Daoy (cell line): ENCODE measurements at places on chromosomes 16 and 17. TPM values are rescaled to one million over a fixed set of nuclear protein-coding genes. Genes with fewer than 3 reads are reported as not detected.

Gene LDAF1
- total RNA-seq, result 9.3 and 18.1 TPM in 2 replicates

Gene NAGS
- total RNA-seq, result 0.09 and 1.1 TPM in 2 replicates

GRCh38 chr16:86231996-86232350, 278.4 kb upstream of the FOXF1 start:
- no peak for DNase-seq

DNA sequence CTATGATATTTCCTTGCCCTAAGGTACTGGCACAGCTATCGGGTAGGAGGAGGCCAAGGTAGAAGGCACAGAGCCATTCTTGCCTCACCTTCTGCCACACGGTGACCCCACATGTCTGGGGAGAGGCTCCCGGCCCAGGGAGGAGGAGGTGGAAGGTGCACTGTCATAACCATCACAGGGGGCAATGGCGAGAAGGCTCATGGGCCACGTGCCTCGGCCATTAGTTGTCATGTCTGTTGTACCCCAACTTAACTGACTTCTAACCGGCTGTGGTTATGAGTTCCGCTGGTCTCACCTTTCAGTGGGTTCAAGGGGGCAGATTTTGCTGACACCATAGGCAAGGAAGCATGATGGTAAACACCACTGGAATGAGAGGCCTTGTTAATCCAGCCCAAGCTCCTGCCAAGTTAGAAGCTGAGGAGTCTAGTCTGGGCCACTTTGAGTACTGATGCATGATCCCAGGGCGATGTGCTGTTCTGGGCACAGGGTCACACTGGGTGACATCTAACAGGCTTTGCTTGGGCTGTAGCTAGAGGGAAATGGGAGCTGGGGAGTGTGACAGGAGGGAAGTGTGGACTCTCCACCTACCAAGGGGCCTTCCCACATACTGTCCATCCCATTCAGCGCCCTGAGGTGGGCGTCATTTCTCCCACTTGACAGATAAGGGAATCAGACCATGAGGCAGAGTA, 39.6 kb downstream of the HLF start:
- no peak for DNase-seq

Gene GH2
- total RNA-seq, result not detected in 2 replicates

GRCh38 chr17:75861927-75862317, 6.8 kb upstream of the WBP2 start:
- DNase-seq, result no peak

- peak; percentile 66 for DNase-seq
Measured at GRCh38 chr16:28212532-28212873, 738 bp upstream of the XPO6 start.

GRCh38 chr17:58333736-58334207, 5.2 kb upstream of the TSPOAP1 start:
- no peak for DNase-seq

- DNase-seq, result no peak
Measured at GRCh38 chr17:55456307-55457240, 34.9 kb upstream of the MMD start.

DNA sequence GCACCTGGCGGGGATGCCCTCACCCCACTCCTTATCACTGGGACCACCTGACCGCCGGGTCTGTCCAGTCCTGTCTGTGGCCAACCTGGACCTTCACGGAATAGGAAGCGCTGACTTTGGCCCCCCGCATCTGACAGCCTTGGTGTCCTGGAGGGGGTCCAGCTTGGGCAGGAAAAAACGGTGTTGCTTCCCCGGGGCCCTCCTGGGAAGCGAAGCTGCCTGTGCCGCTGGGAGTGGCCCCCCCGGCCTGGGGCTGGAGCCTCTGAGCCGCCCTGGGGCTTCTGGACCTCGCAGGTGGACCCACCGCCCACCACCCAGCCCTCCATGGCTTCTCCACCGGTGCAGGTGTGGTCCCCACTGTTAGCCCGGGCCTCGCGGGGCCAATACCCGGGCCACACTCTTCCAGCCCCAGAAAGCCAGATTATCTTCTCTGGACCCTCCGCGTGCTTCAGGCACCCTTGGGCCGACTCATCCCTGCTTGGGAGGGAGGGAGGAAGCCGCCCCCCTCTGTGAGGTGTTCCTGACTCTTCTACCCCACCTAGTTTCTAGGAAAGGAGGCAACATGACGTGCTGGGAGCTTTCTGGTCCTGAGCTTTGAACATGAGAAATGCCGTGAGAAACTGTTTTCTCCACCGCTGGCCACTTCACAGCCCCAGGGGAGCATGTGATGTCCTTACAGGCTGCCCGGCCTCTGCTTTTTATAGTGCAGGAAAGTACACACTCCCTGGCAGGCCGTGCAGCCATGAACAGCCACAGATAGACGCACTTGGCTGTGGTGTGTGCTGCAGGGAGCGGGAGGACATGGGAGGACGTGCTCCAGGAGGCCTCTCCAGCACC, 1.1 kb downstream of the C1QTNF1 start:
- peak; percentile 70 for DNase-seq

Gene ZDHHC1
- 1.9 and 3.0 TPM in 2 replicates for total RNA-seq

GRCh38 chr17:63631062-63631461, 8.8 kb downstream of the MAP3K3 start:
- no peak for DNase-seq

Gene HS3ST3A1
- 17.4 and 22.1 TPM in 2 replicates for total RNA-seq

- no peak for DNase-seq
Measured at GRCh38 chr16:55044201-55044975, 113.7 kb downstream of the IRX5 start.

- DNase-seq, result no peak
Measured at GRCh38 chr17:45289301-45290268, 27.2 kb downstream of the MAP3K14 start.

DNA sequence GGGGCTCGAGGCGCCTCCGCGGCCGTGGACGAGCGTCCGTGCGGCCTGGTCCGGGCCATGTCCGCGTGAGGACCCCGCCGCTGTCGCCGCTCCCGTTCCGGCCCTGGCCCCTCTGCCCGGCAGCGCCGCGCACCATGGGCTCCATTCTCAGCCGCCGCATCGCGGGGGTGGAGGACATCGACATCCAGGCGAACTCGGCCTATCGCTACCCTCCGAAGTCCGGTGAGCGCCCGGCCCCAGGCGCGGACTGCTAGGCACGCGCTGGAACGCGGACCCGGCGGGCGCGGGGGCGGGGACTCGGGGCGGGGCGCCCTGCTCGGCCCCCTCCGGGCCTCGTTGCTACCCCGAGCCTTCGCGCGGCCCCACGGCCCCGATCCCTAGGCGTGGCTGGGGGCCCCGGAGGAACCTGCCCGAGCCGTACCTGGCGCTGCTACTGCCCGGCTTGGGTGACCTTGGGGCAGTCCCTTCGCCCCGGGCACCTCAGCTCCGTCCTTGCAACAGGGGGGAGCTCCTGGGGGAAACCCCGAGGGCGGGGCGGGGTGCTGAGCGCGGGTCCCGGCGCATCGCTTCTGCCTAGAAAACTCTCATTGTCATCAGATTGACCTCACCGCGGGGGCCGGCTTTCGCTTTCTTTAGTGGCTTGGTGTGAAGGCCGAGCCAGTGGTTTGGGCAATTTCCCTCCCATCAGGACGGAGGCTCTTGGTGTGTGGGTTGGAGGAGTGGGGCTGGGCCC, 367 bp downstream of the MGRN1 start:
- peak; percentile 55 for DNase-seq

DNA sequence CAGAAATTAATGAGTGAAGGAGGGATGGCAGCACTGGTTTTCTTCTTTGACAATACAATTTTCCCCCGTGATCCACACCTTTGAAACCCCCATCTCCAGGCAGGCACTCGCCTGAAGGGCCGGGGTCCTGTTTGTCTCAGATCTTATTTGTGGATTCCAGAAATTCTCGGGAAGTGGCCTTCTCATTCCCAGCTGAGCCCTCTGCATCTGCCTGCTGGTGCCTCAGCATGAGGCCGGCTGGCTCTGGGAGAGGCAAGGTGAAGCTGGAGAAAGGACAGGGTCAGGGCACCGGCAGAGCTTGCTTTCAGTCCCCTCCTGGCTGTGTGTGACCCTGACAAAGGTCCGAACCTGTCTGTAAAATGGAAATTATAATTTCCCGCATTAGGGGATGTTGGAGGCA, 35.8 kb upstream of the C1QL1 start:
- no peak for DNase-seq

DNA sequence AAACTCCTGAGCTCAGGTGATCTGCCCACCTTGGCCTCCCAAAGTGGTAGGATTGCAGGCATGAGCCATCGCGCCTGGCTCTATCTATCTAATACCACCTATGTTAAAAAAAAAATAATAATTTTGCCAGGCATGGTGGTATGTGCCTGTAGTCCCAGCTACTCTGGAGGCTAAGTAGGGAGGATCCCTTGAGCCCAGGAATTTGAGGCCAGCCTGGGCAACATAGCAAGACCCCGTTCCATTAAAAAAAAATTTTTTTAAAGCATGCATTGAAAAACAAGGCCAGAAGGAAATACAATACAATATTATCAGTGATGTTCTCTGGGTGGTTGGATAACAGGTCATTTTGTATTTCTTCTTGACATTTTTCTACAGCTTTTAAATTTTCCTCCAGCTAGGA, 45.2 kb upstream of the HELZ start:
- no peak for DNase-seq

DNA sequence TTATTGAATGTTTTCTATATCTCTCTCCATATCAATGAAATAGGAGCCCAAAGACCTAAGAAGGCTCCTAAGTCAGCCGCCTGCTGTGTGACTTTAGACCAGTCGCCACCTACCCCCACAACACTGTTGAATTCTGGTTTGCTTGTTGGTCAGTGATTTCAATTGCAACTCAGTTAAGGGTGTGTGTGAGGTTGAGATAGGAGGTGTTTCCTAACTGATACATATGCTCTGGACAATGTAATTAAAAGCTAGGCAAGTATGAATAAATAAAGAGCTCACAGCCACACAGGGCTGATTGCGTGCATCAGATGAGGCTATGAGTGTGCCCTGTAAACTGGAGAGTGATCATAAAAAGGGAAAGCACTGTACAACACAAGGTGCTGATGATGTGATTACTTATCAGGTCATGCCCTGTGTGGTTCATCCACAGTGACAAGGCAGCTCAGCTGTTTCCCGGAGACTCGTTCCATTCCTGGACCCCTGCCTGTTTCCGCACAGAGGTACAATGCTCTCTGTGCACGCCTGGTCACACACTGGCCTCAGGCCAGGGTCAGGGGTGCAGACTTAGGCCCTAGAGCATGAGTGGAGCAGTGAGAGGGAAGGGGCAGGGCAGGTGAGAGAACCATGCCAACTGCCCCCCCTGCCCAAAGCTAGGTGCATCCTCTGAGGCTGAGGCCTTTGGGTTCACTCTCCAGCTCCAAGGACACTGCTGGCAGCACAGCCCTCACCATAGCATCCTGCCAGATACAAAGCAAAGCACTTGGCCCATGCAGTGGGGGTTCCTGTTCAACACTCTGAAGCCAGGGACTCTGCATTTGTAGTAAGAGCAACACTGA, 3.3 kb upstream of the KRT35 start:
- DNase-seq, result no peak

DNA sequence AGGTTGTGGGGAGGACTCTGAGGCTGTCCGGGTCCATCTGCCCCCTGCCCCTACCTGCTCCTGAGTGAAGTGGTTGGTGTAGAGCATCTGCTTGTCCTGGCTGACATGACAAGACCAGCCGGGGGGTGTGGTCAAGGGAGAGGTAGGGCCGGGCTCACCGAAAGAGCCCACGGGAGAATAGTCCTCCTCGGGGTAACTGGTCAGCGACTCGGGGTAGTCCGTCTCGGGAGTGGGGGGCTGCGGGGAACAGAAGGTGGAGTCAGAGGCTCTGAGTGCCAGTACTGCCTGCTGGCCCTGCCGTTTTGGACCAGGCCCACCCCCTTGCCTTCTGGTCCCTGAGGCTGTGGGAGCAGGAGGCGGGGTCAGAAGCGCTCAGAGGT, 27.8 kb downstream of the ARHGAP27 start:
- DNase-seq, result no peak

Gene USP43
- 0.80 and 1.7 TPM in 2 replicates for total RNA-seq

- peak; percentile 93 for DNase-seq
Measured at GRCh38 chr17:67390646-67391361, 13.7 kb downstream of the PITPNC1 start.

Gene MRC2
- 66.2 and 86.4 TPM in 2 replicates for total RNA-seq

GRCh38 chr16:48291303-48291702, 44.0 kb upstream of the ABCC11 start:
- DNase-seq, result no peak

- DNase-seq, result no peak
Measured at GRCh38 chr17:2267354-2267753, 36.2 kb downstream of the SMG6 start.

- DNase-seq, result no peak
Measured at GRCh38 chr17:79593205-79593604, 17.6 kb downstream of the RBFOX3 start.

DNA sequence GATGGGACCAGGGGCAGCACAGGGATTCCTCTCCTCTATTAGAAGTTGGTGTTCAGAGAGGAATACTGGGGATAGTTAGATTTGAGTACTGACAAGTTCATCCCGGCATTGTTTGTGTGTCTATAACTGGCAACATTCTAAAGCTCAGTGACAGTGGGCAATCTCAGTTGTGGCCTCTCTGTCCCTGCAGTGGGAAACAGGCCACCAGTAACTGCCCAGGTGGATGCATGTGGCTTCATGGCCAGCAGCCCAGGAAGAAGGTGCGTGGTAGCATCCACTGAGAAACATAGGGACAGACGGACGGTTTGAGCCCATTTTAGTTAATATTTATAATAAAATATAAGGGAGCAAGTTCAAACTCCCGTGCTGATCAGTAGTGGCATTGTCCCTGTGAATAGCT, 51.5 kb downstream of the B9D1 start:
- DNase-seq, result no peak

DNA sequence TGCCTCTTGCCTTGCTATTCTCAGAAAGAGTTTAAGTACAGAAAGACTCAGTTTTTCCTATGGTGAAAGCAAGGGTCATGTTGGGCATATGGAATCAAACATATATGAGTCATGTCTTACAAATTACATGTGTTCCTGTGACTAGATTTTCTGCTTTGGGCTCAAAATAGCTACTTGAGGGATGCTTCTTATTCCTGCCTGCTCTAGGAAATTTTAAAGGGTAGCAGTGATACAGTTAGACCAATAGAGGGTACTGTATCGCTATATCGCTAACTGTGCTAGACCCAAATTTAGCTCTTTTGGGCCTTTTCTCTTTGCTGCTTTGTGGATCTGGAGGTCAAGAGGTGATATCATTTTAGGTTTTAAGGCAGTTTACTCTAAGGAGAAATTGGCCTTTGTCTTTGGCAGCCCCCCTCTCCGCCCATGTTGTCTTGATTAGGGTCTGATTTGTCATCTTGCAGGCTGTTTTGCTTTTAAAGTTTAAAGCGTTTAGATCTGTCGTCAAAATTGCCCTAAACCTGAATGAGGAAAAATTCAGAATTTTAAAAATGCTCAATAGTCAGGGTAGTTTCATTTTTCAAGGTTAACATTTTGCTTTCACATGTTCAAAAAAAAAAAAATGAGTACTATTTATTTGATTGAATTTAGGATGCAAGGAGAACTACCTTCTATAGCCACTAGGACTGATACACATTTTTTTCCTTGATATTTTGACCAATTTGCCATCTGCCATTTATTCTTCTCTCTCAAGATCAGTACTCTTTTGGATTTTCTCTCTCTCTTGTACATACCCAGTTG, 8.8 kb downstream of the NFATC3 start:
- DNase-seq, result no peak

GRCh38 chr17:76432712-76433336, 20.1 kb downstream of the UBE2O start:
- DNase-seq, result no peak

Gene OR1A1
- total RNA-seq, result not detected in 2 replicates

Gene SLC12A3
- total RNA-seq, result not detected in 2 replicates
